ENCODE measurements at places on chromosomes 12 and 14.

- no peak for DNase-seq
Measured at GRCh38 chr12:18811273-18811672, 73.4 kb downstream of the CAPZA3 start.

GRCh38 chr12:116582610-116583009 is 23.4 kb downstream of the MAP1LC3B2 start:
- no peak for DNase-seq

DNA sequence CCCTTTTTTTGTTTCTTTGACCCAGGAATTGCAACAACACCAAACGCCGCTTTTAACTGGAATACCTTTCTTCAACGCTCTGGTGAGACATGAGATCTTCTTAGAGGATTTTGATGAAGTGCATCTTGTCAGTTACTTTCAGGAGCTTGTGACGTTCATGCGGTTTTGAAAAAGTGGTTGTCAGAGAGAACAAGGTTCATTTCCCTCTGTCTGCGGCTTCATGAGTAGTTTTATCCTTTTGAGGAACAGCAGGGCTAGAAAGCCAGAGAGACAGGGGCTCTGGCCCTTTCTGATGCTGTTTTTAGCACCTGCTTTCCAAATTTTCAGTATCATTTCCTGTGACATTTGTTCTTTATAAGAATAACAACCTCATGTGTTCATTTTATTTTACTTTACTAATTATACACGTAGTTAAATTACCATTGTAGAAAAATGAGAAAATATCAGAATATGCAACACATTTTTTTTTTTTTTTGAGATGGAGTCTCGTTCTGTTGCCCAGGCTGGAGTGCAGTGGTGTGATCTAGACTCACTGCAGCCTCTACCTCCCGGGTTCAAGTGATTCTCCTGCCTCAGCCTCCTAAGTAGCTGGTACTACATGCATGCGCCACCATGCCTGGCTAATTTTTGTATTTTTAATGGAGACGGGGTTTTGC is 61.8 kb downstream of the GLT1D1 start:
- DNase-seq = no peak

- DNase-seq = no peak
Measured at GRCh38 chr12:113858841-113859386, 107.2 kb downstream of the RBM19 start.

DNA sequence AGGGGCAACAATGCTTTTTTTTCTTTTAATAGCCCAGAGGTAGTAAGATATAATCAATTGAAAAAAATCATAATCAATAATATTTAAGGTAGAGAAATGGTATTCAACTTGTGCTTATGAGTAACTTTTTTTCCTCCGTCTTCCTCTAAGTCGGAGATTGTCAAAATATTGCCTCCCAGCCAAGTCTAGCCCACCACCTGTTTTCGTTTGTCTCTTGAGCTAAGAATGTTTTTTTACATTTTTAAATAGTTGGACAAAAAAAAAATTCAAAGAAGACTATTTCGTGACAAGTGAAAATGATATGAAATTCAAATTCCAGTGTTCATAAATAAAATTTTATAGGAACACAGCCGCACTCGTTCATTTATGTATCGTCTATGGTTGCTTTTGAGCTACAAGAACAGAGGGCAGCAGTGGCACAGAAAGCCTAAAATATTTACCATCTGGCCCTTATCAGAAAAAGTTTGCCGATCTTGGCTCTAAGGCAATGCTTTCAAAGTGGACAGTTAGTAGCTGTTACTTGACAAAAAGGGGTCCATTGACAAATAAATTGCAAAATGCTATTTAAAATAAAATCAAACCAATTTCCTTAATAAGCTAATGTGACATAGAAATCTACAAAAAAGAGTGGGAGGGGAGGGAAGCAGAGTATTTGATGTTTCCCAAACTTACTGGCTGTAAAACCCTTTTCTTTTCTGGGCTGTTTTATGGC is 40.8 kb upstream of the MAX start:
- no peak for DNase-seq

- DNase-seq = no peak
Measured at GRCh38 chr12:11497995-11498394, 102.6 kb upstream of the PRB2 start.
